ENCODE measurements at places on chromosomes 11 and 22.

- no peak for DNase-seq
Observed at GRCh38 chr11:74777877-74778276, 29.2 kb downstream of the RNF169 start.

DNA sequence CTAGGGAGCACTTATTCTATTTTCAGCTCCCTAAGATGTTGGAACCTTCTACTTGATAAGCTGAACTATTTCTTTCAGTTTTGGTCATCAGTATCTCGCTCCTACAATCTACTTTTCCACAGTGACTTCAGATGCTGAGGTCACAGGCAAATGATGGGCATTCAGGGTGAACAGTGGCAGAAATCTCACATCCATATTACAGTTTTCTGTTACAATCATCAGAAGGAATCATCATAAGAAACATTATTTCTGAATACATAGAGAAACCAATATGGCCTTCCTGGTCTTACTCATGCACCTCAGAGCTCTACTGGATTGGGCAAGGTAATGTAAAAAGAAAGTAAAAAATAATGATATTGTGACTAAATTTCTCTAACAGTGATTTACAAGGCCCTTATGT, 39.4 kb upstream of the DDI1 start:
- no peak for DNase-seq

GRCh38 chr11:2923446-2924375, 5.5 kb downstream of the PHLDA2 start:
- DNase-seq = no peak

- DNase-seq = no peak
Observed at GRCh38 chr11:15519124-15519791, 404.5 kb downstream of the INSC start.

- no peak for DNase-seq
Observed at GRCh38 chr11:16097543-16097942, 258.8 kb downstream of the SOX6 start.

- no peak for DNase-seq
Observed at GRCh38 chr11:128949791-128950454, 7.3 kb upstream of the TP53AIP1 start.

- peak; percentile 39 for DNase-seq
Observed at GRCh38 chr22:21568347-21569075, 997 bp downstream of the UBE2L3 start.

DNA sequence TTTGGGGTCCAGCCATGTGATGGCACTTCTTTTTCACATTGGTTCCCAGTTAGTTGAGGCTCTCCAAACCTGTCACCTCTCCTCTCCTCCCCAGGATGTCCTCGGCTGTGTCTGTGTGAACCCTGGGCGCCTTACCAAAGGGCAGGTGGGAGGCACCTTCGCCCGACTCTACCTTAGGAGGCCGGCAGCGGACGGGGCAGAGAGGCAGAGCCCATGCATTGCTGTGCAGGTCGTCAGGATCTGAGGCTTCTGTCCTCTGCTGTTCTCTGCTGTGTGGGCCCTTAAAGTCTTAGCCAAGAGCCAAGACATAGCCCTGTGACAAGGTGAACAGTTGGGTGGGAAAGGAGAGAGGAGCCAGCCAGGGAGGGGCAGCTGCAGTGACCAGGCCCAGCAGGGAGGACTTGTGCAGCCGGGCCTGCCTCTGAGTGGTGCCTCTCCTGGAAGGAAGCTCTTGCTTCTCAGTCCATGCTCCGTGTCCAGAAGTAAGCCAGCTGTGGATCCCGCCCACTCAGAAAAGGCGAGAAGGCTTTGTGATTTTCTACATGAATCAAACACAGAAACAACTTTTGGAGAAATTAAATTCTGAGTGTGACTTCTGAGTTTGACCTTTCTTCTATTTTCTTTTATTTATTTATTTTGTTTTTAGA, 17.5 kb upstream of the CDC42EP2 start:
- DNase-seq = no peak

GRCh38 chr22:24894220-24894975, 52.1 kb downstream of the LHFPL7 start:
- DNase-seq = no peak

DNA sequence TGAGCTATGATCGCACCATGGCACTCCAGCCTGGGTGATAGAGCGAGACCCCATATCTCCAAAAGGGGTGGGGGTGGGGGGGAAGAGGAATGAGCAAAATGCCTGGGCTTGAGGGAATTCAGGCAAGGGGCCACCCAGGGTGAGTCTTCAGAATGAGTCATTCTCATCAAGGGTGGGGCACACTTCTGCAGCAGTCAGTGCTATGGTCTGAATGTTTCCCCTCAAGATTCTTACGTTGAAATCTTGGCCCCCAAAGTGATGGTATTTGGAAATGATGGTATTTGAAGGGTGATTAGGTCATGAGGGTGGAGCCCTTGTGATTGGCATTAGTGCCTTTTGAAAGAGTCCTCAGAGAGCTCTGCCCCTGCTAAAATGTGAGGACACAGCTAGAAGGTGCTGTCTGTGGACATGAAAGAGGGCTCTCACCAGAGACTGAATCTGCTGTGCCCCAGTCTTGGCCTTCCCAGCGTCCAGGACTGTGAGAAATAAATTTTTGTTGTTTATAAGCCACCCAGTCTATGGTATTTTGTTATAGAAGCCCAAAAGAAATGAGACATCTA, 86.4 kb upstream of the THY1 start:
- DNase-seq = no peak

- DNase-seq = no peak
Observed at GRCh38 chr11:122850076-122850631, 11.9 kb downstream of the CRTAM start.

- DNase-seq = no peak
Observed at GRCh38 chr22:19626042-19626587, 88.2 kb upstream of the SEPTIN5 start.

DNA sequence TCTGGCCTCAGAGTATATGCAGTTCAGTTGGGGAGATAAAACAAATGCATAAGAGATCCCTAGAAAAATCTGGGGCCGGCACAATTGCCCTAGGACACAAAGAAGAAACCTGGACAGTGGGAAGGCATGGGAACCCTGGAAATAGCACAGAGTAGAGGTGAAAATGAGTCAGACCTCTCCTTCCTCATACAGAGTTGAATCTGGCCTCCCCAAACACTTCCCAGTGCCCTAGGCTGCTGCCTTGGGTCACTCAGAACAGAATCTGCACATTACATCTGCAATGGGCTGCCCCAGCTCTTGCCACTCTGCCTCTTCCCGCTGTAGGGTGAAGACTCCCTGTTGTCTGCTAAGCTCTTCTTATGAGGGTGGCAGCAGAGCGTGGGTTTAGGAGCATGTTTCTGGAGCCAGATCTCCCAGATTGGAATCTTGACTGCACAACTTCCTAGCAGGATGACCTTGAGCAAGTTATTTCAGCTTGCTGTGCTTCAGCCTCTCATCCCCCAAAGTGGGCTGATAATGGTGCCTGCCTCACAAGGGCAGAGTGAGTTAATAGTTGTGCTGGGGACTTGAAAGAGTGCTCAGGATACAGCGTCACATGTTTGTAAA, 47.1 kb upstream of the NECTIN1 start:
- DNase-seq = no peak

- DNase-seq = no peak
Observed at GRCh38 chr11:128302425-128303186, 284.8 kb downstream of the ETS1 start.

DNA sequence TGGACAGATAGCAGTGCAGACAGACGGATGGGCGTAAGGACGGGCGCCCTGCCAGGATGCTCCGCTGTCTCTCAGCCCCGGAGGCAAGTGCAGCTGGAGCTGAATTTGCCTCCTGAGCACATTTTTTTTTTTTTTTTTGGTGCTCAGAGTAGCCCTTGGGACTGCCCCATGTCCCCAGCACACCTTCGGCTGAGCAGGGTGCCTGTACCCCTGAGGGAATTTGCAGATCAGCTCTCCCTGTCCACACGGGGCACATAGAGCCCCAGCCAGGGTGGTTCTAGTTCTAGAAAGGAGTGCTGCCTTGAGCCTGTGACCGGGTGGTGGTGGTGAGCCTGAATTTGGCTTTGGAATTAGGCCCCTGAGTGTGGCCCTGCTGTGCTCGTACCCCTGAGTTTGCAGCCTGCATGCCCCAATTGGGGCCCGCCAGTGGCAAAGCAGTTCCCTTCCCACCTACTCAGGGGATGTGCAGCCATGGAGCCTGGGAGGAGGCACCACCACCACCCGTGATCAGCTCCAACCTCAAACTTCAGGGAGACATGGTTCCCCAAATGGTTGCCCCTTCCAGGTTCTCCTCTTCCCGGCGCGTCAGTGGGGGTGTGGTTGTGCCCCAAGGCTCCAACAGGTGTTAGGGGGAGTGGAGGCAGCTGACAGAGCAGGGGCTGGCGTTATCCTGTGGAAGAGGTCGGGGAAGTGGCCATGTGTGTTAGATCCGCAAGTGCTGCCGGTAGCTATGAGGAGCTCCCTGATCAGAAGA, 1232.7 kb downstream of the BRD1 start:
- DNase-seq = no peak

DNA sequence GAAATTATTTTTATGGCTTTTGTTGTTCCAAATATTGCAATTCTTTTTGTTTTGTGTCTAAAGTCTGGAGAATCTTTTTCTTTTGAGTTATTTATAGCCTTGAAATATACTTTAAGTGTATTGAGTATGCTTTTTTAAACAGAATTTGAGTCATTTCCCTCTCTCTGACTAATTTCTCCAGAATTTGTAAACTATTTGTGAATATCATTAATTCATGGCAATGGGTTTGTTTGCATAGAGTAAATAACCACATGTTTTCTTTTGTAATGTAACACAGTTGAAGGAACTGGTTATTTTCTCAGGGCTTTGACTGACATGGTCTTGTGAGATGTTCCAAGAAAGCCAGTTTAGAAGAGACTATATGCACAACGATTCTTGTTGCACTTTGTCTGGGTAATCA, 30.9 kb upstream of the MPEG1 start:
- no peak for DNase-seq

DNA sequence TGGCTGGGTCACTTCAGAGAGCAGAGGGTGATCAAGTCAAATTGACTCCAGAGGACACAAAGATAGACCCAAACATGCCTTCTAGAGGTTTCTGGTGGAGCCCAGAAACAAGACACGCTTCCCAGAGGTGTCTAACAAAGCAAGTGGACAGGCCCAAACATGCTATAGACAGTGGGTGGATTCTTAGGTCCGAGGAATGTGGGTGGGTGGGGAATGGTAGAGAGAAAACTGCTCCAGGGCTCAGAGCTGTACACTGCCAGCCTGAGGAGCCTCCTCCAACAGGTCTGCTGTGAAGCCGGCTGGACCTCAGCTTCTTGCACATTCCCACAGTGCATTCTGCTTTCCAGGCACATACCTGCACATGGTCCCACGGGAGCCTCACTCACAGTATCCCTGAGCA, 116.8 kb upstream of the NECTIN1 start:
- no peak for DNase-seq

GRCh38 chr11:115104851-115105453, 399.3 kb downstream of the CADM1 start:
- DNase-seq = no peak

Measured in HAP-1 (cell line).